ENCODE measurements at places on chromosomes 1 and 21.

DNA sequence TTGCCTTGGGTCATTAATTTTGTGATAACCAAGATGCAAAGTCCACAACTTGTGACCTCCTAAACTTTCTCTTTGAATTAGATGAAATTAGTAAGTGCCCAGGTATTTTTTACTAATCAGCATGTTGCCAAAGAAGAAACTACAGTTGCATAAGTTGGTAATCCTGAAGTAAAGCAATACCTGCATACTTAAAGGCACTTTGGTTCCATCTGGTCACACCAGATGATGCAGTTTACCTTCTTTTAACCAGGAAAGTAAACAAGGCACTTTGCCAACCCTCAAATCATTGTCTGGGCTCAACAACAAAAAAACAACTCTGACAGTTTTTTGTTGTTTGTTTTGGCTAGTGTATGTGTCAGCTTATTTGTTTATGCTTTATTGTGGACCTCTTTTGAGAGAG, 55.5 kb upstream of the DYNLT5 start:
- no peaks in the 10 kb centered on the region for H3K27me3 ChIP-seq
- H3K4me1 ChIP-seq, result peaks cover 6% of the 10 kb centered on the region
- H3K36me3 ChIP-seq, result no peaks in the 10 kb centered on the region
- DNase-seq, result no peak
- no peak overlapping the region for H3K27ac ChIP-seq

GRCh38 chr1:201517631-201518030, 10.7 kb upstream of the CSRP1 start:
- H3K27me3 ChIP-seq, result no peaks in the 10 kb centered on the region
- no peak overlapping the region for H3K4me3 ChIP-seq
- peaks cover 21% of the 10 kb centered on the region for H3K4me1 ChIP-seq
- H3K36me3 ChIP-seq, result no peaks in the 10 kb centered on the region

DNA sequence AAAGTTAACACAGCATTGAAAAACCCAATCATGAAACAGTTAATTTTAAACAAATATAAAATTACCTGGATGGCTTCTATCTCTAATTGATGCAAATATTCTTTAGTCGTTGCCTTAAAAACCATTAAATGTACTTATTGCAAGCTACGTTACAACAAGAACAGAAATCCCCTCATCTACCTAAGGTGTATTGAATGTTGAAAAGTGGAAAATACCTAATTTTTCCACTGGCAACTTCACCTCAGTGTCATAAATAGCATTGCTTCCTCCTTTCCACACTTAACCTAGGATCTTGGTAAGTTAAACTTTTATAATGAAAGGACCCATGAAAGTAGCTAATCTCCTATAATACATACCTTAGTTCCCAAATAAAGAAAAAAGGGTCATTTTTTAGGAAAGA, 5.4 kb downstream of the GADD45A start:
- no peak for DNase-seq
- no peaks in the 10 kb centered on the region for H3K27me3 ChIP-seq
- peaks cover 37% of the 10 kb centered on the region for H3K4me1 ChIP-seq

DNA sequence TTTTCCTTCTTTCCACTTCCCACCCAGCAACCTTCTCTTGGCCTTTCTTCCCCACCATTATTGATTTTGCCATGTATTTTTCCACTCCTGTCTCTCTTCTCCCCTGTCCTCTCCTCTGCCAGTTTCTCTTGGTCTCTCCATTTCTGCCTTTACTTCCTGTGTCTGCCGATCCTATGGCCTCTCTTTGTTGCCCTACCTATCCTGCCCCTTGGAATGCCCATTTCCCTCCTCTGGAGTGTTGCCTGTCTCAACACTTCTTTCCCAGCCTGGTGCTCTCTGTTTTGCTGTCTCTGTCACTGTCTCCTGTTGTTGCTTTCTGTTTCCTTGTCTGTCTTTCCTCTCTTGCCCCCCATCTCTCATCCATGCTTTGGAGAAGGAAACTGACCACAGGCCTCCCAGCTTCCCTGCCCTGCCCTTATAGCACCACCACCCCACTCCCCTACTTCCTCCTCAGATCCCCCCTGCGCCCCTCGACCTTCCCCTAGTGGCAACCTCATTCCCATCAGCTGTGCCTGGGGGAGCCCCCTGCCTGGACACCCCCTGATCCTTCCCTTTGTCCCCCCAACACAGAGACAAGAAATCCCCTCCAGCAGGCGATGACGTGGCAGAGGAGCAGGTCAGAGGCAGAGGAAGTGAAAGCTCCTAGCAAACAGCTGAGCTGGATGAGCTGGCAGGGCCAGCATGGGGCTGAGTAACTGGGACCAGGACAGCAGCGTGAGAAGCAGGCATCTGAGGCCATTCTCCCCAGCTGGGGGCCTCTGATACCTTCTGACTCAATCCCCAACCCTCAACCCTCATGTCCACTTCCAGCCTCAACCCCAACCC, 6.6 kb upstream of the ETV3L start:
- no peaks in the 10 kb centered on the region for H3K36me3 ChIP-seq
- H3K4me1 ChIP-seq, result no peaks in the 10 kb centered on the region
- H3K27ac ChIP-seq, result no peak overlapping the region
- no peak for DNase-seq
- H3K27me3 ChIP-seq, result peaks cover 16% of the 10 kb centered on the region

- no peaks in the 10 kb centered on the region for H3K36me3 ChIP-seq
- no peak overlapping the region for H3K27ac ChIP-seq
- H3K4me3 ChIP-seq, result no peak overlapping the region
- H3K4me1 ChIP-seq, result peaks cover 36% of the 10 kb centered on the region
- no peaks in the 10 kb centered on the region for H3K27me3 ChIP-seq
- DNase-seq, result no peak
Observed at GRCh38 chr1:21307210-21307609, 16.9 kb upstream of the ECE1 start.

- no peak overlapping the region for H3K27ac ChIP-seq
- H3K4me3 ChIP-seq, result no peak overlapping the region
- no peaks in the 10 kb centered on the region for H3K36me3 ChIP-seq
Observed at GRCh38 chr1:7301664-7301981, 469.5 kb upstream of the VAMP3 start.
